ENCODE measurements at places on chromosomes 2 and 18. TPM values are rescaled to one million over a fixed set of nuclear protein-coding genes. Genes with fewer than 3 reads are reported as not detected.

GRCh38 chr2:224412141-224413015 lies 10.5 kb upstream of the FAM124B start:
- no peak for DNase-seq

GRCh38 chr2:5969303-5969702 lies 277.1 kb downstream of the SOX11 start:
- no peak for DNase-seq

- no peak for DNase-seq
Observed at GRCh38 chr18:54776282-54776977, 51.8 kb upstream of the RAB27B start.

GRCh38 chr2:200306196-200306930 lies at the start of gene SPATS2L:
Gene SPATS2L (plus strand): TSS chr2:200306693. CDS start chr2:200389245, 82,552 bp downstream.
- peak; percentile 52 for DNase-seq

DNA sequence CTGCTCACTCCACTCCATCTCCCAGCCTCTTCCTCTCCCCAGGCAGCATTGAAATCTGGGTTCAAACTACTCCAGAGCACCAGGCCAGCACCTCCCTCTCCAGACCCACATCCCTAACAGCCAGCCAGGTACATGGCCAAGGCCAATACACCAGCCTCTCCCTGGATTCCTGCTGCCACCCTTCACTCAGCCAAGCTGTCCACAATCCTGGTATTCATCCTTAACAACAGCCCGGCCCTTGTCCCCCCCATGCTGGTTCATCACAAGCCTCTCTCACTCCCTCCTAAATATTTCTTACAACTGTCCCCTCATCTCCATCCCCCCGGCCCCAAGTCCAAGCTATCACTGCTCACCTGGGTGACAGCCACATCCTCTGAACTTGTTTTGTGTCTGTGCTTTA lies 129.9 kb upstream of the HAAO start:
- no peak for DNase-seq

GRCh38 chr2:52934323-52934898 lies 833.2 kb upstream of the CHAC2 start:
- DNase-seq, result no peak

DNA sequence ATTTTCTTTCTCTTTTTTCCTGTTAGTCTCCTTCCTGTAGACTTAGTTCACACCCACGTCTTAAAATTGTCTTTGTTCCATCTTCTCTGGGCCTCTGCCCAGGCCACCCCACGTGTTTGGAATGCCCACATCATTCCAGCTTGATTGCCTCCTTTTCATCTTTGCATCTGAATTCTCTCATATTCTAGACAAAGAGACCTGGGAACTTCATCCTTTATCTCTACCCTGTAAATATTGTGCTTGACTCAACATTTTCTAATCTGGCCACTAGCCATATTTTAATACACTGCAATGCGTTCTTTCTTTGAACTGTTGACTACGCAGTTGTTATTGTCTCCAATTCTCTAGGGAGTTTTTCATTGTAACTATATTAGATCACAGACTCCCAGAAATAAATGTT lies 187.5 kb upstream of the NRXN1 start:
- DNase-seq, result no peak

GRCh38 chr2:133490411-133490980 lies 77.8 kb downstream of the NCKAP5 start:
- DNase-seq, result no peak

GRCh38 chr18:13494871-13495445 lies 231.4 kb downstream of the FAM210A start:
- no peak for DNase-seq

GRCh38 chr18:74818516-74819175 lies 221.0 kb downstream of the ZNF407 start:
- no peak for DNase-seq

DNA sequence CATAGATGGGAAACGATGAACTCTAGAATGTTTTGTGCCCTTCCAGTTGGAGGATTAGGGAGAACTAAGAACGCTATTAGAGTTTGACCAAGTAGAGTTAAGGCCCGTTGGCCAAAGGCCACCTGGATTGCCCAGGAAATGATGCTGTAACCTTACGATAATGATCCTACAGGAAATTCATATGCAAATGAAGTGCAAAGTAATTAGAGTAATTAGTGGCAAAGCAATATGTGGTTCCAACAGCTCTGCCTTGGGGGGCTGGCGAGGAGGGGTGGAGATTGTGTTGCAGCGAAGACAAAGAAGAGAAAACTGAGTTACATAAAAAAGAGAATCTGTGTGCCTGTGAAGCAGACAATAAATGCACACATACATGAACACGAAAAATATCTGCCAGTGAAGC lies 61.5 kb upstream of the BOD1L2 start:
- DNase-seq, result no peak

GRCh38 chr18:11607906-11608305 lies 1.5 kb upstream of the SLC35G4 start:
- no peak for DNase-seq

- no peak for DNase-seq
Observed at GRCh38 chr18:44937960-44938719, 257.5 kb downstream of the SETBP1 start.

DNA sequence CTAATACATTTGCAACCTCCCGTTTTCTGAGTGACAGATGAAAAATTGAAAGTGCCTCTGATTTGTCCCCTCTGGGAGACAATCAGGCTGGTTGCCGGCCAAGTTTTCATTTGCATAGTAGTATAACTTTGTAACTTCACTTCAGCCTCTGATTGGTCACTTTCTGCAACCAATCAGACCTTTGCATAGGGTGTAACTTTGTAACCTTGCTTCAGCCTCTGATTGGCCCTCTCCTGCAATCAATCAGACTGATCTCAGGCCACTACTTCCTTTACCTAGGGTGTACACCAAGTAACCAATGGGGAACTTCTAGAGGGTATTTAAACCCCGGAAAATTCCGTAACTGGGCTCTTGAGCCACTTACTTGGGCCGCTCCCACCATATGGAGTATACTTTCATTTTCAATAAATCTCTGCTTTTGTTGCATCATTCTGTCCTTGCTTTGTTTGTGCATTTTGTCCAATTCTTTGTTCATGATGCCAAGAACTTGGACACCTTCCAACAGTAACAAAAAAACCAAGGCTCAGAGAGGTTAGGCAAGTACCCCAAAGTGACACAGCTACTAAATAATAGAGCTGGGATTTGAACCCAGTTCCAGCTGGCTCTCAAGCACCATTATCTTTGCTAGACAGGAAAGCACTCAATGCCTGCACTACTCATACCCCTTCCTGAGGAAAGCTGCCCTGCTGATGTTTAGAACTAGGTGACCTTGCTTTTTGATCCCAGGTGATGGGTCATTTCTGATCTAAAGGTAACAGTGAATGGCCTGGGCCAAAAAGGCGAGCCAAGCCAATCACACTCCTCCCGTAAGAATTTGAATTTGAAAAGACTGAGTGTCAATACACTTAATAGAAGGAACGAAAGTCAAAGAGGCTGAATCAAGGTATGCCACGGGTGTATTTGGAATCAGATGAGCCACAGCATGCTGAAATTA lies 10.9 kb upstream of the MYOM1 start:
- DNase-seq, result no peak

DNA sequence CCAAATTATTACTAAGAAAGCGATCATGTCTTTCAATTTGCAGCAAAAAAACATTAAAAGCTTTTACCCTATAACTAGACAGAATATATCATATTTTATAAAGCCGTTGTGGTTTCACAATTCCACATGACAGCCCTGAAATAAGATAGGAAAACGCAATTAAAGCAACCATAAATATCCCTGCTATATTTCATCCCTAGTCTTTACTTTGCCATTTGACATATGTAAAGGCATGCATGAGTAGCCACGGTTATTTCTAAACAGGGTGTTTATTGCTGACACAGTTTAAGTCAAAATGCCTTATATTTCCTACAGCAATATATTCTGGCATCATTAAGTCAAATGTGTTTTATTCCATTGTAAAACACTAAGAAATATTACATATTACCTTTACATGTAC lies 239.9 kb downstream of the DSEL start:
- DNase-seq, result no peak

GRCh38 chr18:9658087-9658641 lies 43.8 kb upstream of the PPP4R1 start:
- DNase-seq, result no peak

GRCh38 chr2:54866868-54867267 lies 143.4 kb downstream of the EML6 start:
- no peak for DNase-seq

DNA sequence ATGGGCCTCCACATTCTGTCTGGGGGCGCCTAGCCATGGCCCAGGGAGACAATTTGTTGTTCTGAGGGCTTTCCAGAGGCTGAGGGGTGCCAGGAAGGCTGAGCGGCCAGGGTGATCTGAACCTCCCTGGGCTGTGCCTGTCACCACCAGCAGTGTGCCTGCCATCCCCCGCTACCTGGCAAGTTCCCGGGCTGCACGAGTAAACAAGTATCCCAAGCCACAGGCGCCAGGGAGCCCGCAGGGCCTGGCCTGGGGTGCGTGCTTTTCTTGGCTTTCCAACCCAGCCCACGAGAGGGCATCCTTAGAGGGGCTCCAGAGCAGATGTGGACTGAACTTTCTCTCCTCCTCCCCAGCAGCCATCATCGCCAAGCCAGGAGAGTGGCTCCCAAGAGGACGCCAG lies 35.1 kb upstream of the B3GNT7 start:
- DNase-seq, result peak; percentile 48

GRCh38 chr18:67776929-67777328 lies 260.4 kb upstream of the DSEL start:
- DNase-seq, result no peak

DNA sequence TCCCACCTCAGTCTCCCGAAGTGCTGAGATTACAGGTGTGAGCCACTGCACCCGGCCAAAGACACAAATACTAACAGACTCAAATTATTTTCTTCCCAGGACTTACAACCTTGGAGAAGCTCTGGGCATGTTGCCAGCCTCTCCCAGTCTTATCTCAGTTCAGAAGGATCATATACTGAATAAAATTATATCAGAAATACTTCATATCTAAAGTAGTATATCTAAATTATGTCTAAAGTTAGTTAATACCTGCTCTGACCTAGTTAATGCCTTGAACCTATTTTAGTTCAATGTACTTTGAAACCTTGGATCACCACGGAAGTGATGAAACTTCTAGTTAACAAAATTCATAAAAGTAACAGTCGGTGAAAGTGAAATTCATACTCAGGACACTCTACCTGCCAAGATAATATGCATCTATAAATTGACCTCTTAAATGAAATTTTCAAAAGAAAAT lies 34.4 kb upstream of the CYBRD1 start:
- no peak for DNase-seq

DNA sequence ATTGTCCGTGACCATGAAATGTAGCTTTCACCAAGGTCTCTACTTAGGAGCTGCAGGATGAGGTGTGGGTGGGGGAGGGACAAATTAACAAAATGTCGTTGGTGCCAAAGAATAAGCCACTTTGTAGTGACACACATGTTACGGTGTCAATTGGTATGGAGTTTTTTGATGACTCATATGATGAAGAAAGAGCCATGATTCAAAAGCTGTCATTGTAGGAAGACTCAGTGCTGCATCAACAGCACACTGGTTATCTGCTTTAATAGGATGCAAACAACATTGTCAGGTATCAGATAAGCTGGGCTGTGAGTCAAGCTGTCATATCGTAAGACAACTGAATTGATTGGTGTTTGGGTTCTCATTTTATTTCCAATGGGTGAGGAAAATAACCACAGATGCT lies 36.6 kb upstream of the BOD1L2 start:
- DNase-seq, result no peak

- DNase-seq, result no peak
Observed at GRCh38 chr2:232276733-232277313, 101.7 kb upstream of the ALPP start.

- DNase-seq, result no peak
Observed at GRCh38 chr18:63319383-63320122, at the start of gene BCL2. Gene BCL2 (minus strand): TSS chr18:63319769.

DNA sequence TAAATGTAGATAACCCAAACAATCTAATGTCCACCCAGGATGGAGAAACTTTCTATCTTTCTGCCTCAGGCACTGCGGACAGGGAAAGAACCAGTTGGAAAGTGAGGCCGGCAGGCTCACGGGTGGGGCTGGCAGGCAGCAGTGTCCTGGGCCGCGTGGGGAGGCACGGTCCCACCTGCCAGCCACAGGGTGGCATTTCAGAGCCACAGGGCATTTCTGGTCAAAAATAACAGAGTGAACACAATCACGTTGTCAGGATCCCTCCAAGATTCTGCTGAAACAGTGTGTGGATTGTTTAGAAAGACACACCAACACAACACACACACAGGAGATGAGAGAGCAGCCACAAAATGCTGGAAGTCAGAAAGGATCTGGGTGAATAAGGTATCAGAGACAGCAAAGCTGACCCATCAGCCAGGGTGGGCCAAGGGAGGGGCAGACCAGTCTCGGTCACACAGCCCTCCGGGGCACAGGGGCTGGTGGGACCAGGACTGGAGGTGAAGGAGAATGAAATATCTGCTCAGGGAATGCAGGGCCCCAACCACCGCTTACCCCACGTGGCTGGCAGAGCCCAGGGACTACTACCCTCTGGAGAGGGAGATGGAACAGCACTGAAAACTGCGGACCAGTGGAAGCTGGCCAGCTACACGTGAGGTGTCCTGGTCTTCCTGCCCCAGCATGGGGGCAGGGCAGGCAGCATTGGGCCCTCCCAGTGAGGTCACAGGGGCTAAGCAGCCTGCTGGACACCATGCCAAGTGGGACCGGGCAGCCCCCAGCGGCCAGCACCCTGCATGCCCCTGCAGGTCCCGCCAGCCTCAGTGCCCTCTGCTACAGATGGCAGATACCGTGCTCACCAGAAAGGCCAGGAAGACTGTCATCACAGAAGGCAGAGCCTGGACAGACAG lies 173.9 kb downstream of the HDAC4 start:
- no peak for DNase-seq

- no peak for DNase-seq
Observed at GRCh38 chr18:79460481-79461300, 65.0 kb downstream of the NFATC1 start.

DNA sequence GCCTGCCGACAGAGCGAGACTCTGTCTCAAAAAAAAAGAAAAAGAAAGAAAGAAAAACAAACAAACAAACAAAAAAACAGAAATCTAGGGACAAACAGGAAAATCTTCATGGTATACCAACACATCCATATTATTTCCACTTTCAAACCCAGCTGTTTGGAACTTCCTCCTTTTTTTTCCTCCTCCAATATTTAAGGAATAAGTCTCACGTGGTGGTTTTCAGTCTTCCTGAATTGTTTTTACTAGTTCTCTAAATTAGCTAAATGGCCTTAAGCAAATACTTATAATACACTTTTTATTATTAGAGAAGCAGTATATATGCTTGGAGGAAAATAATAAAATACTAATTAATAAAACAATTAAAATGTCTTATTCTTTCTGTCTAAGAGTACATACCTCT lies 48.7 kb upstream of the GLS start:
- no peak for DNase-seq

GRCh38 chr18:51753365-51754057 lies 556.0 kb upstream of the MEX3C start:
- no peak for DNase-seq

GRCh38 chr18:5709476-5710095 lies 165.8 kb upstream of the EPB41L3 start:
- no peak for DNase-seq

OTOS gene
- not detected for total RNA-seq

TMX3 gene
- 55.3 TPM for total RNA-seq

HOXD13 gene
- total RNA-seq, result not detected

NEUROD1 gene
- total RNA-seq, result not detected

KCNIP3 gene
- total RNA-seq, result 30.1 TPM

OSR1 gene
- total RNA-seq, result 34.1 TPM

SLC40A1 gene
- 183 TPM for total RNA-seq

UNC50 gene
- total RNA-seq, result 67.4 TPM

SP140 gene
- 7.9 TPM for total RNA-seq

NMUR1 gene
- total RNA-seq, result 3.8 TPM

TTC21B gene
- 54.3 TPM for total RNA-seq

MYO3B gene
- total RNA-seq, result 0.15 TPM

FBXO41 gene
- 4.0 TPM for total RNA-seq

EFEMP1 gene
- total RNA-seq, result 445 TPM

ADGRF3 gene
- total RNA-seq, result not detected
